Testis (tissue), 5 donors: ENCODE measurements at places on chromosomes 3 and 15. TPM values are rescaled to one million over a fixed set of nuclear protein-coding genes. Genes with fewer than 3 reads are reported as not detected.

The SNTN gene
- polyA plus RNA-seq = 2.3 TPM

The PLEKHO2 gene
- 19.3 TPM for polyA plus RNA-seq

The TMEM266 gene
- polyA plus RNA-seq = 4.2 TPM

The SCAMP5 gene
- polyA plus RNA-seq = 27.4 TPM

The STRC gene
- 10.6 TPM for polyA plus RNA-seq

The KCNMB2 gene
- 2.6 TPM for polyA plus RNA-seq

The CLDN1 gene
- 37.1 TPM for polyA plus RNA-seq

The ARMC8 gene
- 39.5 TPM for polyA plus RNA-seq

The PRKCD gene
- 42.3 TPM for polyA plus RNA-seq

The SGO1 gene
- polyA plus RNA-seq = 4.4 TPM

The SPESP1 gene
- 67.6 TPM for polyA plus RNA-seq

The KBTBD8 gene
- 8.4 TPM for polyA plus RNA-seq

The NPAP1 gene
- 5.3 TPM for polyA plus RNA-seq

The CDC25A gene
- 29.3 TPM for polyA plus RNA-seq

The ITPKA gene
- polyA plus RNA-seq = 12.1 TPM

The TIMP4 gene
- polyA plus RNA-seq = 0.95 TPM

The MYZAP gene
- 5.6 TPM for polyA plus RNA-seq

- no peak for DNase-seq
- H3K36me3 ChIP-seq = no peaks in the 10 kb centered on the region
- no peak overlapping the region for H3K4me3 ChIP-seq
Observed at GRCh38 chr3:174334111-174334510, 525.0 kb upstream of the NAALADL2 start.

DNA sequence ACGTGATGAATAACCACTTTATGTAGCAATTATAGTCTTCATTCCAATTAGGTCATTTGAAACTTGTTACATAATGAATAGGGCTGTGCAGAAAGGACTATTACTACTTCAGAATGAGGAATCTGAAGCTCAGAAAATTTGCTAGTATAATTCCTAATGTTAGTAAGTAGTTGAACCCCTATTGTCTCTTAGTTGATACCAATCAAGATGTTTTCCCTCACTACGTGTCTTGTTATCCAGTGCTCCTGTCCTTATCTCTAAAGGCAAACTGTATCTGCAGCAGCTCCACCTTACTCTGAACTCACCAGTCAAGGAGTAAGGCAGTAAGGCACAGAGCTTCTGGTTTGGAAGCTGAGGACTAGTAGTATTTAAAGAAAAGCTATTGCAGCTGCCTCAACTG, 32.0 kb downstream of the RAB11A start:
- no peaks in the 10 kb centered on the region for H3K36me3 ChIP-seq
- H3K4me1 ChIP-seq = peaks cover 5% of the 10 kb centered on the region
- H3K27me3 ChIP-seq = no peaks in the 10 kb centered on the region
- H3K4me3 ChIP-seq = no peak overlapping the region
- DNase-seq = no peak
- no peak overlapping the region for H3K27ac ChIP-seq

GRCh38 chr15:100631831-100632230, 29.4 kb downstream of the ASB7 start:
- H3K27me3 ChIP-seq = no peaks in the 10 kb centered on the region
- H3K4me1 ChIP-seq = no peaks in the 10 kb centered on the region
- no peak overlapping the region for H3K4me3 ChIP-seq
- DNase-seq = no peak

DNA sequence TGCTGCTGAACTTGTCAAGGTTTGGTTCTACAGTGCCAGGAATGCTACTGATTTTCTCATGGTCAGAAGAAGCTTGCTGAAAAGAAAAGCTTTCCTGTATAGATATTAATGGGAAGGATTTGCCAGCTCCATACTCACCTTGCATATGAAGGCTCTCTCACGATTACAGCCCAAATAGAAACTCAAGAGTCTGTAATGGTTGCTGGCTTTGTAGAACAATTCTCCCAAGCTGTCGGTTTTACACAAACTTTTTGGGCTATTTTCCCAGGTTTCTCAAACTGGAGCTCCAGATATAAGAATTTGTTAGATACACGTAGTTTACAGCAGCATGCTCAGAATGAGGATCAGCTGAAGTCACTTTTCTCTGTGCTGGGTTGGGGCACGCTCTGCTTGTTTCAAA, 30.1 kb upstream of the LRRC3B start:
- H3K4me1 ChIP-seq = no peaks in the 10 kb centered on the region
- H3K27me3 ChIP-seq = no peaks in the 10 kb centered on the region
- no peak overlapping the region for H3K27ac ChIP-seq
- H3K36me3 ChIP-seq = no peaks in the 10 kb centered on the region

DNA sequence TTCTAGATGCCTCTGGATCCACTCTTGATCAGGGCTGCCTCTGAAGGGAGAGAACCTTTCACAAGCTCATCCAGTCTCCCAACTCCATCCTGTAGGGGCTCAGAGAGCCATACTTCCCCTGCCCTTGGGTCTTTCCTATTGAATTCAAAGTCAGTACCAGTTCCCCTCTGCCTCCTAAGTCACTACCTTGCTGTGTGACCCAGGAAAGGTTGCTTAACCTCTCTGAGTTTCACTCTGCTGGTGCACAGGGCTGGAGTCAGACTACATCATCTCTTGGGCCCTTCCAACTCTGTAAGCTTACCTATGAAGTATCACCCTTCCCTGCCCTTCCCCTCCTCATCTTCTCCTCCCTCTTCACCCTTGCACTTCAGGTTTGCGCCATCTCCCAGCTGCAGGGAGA, 117.9 kb downstream of the MEGF11 start:
- H3K36me3 ChIP-seq = no peaks in the 10 kb centered on the region
- no peak overlapping the region for H3K4me3 ChIP-seq
- peaks cover 25% of the 10 kb centered on the region for H3K4me1 ChIP-seq
- no peak overlapping the region for H3K27ac ChIP-seq

- peak overlapping the region; percentile 97 for H3K27ac ChIP-seq
- H3K4me3 ChIP-seq = peak overlapping the region; percentile 84
- peaks cover 34% of the 10 kb centered on the region for H3K4me1 ChIP-seq
- no peaks in the 10 kb centered on the region for H3K36me3 ChIP-seq
- H3K27me3 ChIP-seq = no peaks in the 10 kb centered on the region
Observed at GRCh38 chr3:135965129-135965505, 411 bp upstream of the PPP2R3A start.

- no peak overlapping the region for H3K4me3 ChIP-seq
- DNase-seq = no peak
- no peaks in the 10 kb centered on the region for H3K27me3 ChIP-seq
- no peak overlapping the region for H3K27ac ChIP-seq
Observed at GRCh38 chr3:160698599-160699195, 21.7 kb downstream of the ARL14 start.

- DNase-seq = no peak
- H3K4me1 ChIP-seq = no peaks in the 10 kb centered on the region
- H3K36me3 ChIP-seq = no peaks in the 10 kb centered on the region
- no peak overlapping the region for H3K27ac ChIP-seq
Observed at GRCh38 chr15:77786956-77787355, 154.2 kb upstream of the LINGO1 start.

DNA sequence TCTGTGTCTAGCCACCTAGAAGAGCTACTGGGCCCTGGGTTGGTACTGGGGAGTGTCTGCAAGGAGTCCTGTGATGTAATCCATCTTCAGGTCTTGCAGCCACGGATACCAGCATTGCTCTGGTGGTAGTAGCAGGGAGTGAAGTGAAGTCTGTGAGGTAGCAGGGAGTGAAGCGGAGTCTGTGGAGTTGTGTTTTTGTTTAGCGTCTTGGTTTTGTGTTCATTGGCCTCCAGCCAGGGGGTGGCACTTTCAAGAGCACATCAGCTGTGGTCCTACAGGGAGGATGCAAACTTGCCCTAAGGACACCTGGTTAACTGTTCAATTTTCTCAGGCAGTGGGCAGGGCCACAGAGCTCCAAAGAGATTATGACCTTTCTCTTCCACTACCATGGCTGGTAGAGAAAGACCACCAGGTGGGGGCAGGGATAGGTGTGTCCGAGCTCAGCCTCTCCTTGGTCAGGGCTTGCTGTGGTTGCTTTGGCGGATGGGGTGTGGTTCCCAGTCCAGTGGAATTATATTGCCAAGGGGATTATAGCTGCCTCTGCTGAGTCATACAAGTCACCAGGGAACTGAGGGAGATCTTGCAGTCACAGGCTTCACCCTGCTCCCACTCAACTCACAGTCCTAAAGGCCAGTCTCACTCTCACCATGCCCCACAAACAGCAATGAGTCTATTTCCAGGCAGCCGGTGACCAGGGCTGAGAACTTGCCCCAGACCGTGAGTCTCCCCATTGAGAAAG, 424.7 kb downstream of the ZBBX start:
- H3K27me3 ChIP-seq = no peaks in the 10 kb centered on the region
- no peaks in the 10 kb centered on the region for H3K36me3 ChIP-seq
- no peak overlapping the region for H3K27ac ChIP-seq
- no peak overlapping the region for H3K4me3 ChIP-seq
- DNase-seq = no peak
- H3K4me1 ChIP-seq = no peaks in the 10 kb centered on the region

GRCh38 chr15:62853841-62854225, 188.7 kb upstream of the TPM1 start:
- H3K4me3 ChIP-seq = no peak overlapping the region
- H3K4me1 ChIP-seq = no peaks in the 10 kb centered on the region
- no peak overlapping the region for H3K27ac ChIP-seq
- no peaks in the 10 kb centered on the region for H3K36me3 ChIP-seq

GRCh38 chr3:131712662-131713061, 209.9 kb upstream of the MRPL3 start:
- no peaks in the 10 kb centered on the region for H3K27me3 ChIP-seq
- H3K27ac ChIP-seq = no peak overlapping the region
- no peak for DNase-seq
- no peaks in the 10 kb centered on the region for H3K4me1 ChIP-seq
- no peaks in the 10 kb centered on the region for H3K36me3 ChIP-seq

DNA sequence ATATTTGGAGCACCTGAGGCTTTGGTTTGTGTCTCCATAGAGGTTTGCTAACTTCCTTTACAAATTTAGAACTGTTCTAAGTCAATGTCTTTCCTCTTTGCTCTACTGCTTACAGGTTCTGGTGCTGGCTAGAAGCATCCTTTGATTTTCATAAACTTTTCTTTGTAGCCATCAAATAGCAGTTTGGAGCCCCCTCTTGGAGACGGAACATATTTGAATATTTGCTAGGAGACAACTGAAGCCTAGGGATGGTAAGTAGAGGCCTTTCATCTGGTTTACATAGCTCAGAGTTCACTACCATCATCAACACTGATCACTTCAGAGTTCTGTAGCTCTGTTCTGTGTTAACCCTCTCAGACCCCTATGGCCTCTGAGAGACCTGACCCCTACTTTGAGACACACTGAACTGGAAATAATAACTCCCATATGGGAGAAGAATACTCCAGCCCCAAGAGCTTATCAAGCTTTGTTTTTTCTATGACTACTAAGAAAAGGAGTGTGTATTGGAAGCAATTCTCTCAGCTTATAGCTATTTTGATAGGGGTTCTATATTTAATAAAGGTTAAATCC, 420.4 kb downstream of the EPHA3 start:
- no peaks in the 10 kb centered on the region for H3K4me1 ChIP-seq
- no peaks in the 10 kb centered on the region for H3K36me3 ChIP-seq
- no peak for DNase-seq
- no peak overlapping the region for H3K27ac ChIP-seq

GRCh38 chr3:76369170-76369569, 583.8 kb upstream of the ZNF717 start:
- H3K4me1 ChIP-seq = no peaks in the 10 kb centered on the region
- DNase-seq = no peak

- no peak overlapping the region for H3K27ac ChIP-seq
- H3K4me1 ChIP-seq = peaks cover 8% of the 10 kb centered on the region
- DNase-seq = no peak
Observed at GRCh38 chr15:78763796-78764241, 47.4 kb downstream of the ADAMTS7 start.

DNA sequence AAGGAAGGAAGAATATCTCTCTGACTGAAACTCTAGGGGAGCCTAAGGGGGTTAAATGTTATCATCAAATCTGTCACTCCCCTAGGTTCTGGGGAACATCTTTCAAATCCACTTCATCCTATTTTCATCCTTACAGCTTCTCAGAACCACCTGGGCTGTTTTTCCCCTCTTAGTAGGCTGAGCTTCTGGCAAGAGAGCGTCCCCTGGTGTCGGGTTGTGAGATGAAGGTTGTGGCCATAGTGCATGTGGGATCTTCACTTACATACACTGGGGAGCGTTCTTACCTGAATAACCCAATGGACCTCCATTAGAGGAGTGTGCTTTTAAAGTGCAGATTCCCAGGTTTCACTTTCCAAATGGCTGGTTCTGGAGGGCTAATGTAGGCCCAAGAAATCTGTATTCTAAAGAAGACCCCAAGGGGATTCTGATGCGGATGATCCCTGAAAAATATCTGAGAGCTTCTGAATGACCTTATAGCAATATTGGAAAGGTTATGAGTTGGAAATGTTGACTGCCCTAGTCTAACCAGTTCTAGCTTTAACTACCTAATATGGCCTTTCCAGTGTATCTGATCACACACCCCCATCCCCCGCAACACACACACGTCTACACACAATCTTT, 663.7 kb downstream of the AGBL1 start:
- H3K27me3 ChIP-seq = no peaks in the 10 kb centered on the region
- DNase-seq = peak; percentile 66
- H3K4me1 ChIP-seq = no peaks in the 10 kb centered on the region
- no peaks in the 10 kb centered on the region for H3K36me3 ChIP-seq
- no peak overlapping the region for H3K27ac ChIP-seq
- no peak overlapping the region for H3K4me3 ChIP-seq

DNA sequence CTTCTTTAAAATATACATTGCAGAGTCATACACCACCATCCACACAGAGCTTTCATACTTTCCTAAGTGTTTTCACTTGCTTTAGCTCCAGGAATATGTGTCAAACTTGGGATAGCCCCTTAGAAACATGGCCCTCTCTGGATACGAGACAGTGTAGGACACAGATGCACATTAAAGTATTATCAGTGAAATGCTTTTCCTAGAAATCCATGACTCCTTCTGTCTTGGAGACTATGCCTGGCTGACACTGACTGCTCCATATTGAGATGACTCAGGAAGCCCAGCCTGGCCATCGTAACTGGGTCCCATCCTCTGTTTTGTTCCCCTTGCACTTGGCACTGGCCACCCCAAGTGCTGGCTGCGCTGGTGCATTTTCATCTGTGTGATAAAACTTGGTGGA, 204.8 kb downstream of the PDZRN3 start:
- no peak overlapping the region for H3K4me3 ChIP-seq
- H3K27me3 ChIP-seq = no peaks in the 10 kb centered on the region
- H3K4me1 ChIP-seq = peaks cover 7% of the 10 kb centered on the region

DNA sequence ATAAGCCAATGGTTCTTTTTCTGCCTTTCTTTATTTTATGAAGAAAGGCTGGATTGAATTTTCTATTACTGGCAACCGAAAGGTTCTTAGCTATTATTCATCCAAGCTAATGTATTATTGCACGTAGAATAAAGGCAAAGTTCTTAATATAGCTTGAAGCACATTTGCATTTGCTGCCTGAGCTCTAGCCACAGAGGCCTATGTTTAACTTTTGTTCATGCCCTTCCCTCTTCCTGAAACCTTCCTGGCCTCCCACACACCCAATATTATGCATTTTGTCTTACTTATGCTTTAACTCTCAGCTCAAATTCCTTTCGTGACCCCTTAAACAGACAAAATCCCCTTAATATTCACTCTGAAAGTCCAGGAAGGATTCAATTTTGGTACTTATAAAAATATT, 71.0 kb upstream of the ZNF280D start:
- H3K36me3 ChIP-seq = no peaks in the 10 kb centered on the region
- no peaks in the 10 kb centered on the region for H3K4me1 ChIP-seq
- DNase-seq = no peak
- H3K4me3 ChIP-seq = no peak overlapping the region
- no peak overlapping the region for H3K27ac ChIP-seq

GRCh38 chr3:188037965-188038581, 115.9 kb upstream of the LPP start:
- H3K27ac ChIP-seq = no peak overlapping the region
- no peak for DNase-seq
- no peak overlapping the region for H3K4me3 ChIP-seq
- no peaks in the 10 kb centered on the region for H3K27me3 ChIP-seq
